Right hindlimb (tissue), 1 donor: ENCODE measurements at places on chromosomes 13 and 19.

- DNase-seq = no peak
Measured at GRCh38 chr19:29596885-29597525, 9.1 kb upstream of the POP4 start.

- no peak for DNase-seq
Measured at GRCh38 chr19:40143612-40144011, 47.6 kb upstream of the MAP3K10 start.

DNA sequence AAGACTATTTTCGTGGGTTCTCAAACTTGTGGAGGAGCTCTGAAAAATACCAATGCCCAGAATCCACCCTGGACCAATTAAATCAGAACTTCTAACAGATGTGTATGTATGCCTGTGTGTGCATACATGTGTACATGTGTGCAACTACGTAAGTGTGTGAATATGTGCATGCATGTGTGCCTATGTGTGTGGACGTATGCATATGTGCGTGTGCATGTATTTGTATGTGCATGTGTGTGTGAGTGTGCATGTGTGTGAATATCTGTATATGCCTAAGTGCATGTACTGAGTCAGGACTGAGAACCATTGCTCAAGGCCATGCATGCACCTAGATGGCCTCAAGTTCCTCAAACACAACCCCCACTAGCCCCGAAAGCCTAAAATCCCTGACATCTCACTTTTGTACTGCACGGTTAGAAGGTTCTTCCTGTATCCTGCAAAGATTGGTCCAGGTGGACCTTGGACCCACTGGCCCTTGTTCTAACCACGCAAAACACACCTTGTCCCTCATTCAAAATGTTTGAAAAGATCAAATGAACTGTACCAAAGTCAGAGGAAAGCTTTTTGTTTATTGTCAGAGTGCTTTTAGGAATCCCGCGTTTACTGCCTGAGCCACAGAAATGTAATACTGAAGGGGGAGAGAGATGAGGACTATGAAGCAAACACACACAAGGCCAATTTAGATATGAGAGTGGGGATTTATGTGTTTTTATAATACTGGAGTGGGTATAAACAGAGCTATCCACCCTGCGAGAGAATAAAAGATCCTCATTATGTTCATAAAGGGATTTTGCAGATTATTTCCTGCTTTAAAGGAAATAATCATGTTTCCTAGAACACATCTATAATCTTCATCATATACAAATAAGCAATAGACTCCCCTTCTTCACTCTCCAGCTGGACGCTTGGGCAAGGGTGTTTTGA is 39.1 kb downstream of the LATS2 start:
- no peak for DNase-seq

GRCh38 chr13:33328701-33329100 is 43.1 kb upstream of the STARD13 start:
- DNase-seq = no peak

GRCh38 chr13:48710160-48710559 is 56.4 kb downstream of the CYSLTR2 start:
- no peak for DNase-seq

DNA sequence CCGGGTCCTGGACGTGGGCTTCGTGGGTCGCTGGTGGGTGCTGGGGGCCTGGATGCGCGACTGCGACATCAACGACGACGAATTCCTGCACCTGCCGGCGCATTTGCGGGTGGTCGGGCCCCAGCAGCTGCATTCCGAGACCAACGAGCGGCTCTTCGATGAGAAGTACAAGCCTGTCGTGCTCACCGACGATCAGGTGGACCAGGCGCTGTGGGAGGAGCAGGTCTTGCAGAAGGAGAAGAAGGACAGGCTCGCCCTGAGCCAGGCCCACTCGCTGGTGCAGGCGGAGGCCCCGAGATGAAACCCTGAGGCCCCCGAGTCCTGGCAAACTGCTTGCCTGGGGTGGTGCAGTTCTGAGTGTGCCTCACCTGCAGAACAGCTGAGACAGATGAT is 787 bp downstream of the TIMM29 start:
- no peak for DNase-seq

DNA sequence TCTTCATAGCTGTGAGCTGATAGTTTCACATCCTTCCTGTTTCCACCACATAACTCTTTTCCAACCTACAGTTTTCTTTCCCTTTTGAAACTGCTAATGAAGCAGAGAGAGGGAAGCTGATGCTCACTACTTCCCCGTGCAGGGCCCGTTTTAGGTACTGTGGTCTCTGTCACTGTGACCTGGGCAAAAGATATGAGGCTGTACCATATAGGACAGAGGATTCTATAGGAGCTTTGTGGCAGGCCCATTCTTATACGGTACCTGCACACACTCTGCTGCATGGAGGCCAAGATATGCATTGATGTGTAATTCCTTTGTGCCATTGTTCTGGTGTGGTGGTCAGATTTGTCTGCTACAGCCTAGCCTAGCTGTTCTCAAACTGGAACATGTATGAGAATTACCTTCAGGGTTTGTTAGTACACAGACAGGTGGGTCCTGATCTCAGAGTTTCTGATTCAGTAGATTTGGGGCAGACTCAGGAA is 577.3 kb downstream of the LMO7 start:
- DNase-seq = no peak

DNA sequence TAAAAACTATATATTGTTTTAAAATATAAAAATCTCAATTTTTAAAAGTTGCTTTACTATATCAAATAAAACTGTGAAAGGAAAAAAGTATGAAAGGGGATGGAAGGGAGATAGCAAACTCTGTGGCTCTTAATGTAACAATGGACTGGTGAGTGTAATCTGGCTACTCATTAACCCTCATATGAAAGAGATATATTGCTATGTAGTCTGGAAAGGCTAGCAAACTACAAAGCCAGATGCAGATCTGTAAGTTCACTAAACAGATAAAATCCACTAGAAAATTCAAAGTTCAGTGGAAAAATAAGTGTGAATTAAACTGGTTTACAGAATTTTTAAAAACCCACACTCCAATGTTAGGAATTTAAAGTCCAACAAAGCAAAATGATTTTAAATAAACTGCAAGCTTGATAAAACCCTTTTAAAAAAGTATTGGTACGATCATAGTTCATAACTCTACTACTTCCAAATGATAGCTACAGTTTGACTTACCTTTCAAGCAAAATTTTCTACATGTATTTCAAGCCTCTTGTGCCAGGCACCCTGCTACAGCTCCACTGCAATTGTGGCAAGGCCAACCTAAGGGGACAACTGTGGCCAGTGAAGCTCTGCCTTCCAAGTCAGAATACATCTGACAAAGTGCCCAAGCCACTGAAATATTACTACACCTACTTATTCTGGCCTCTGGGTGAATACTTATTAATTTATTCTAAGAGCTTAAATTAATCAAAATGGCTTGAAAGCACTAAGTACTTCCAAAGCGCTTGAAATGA is 647 bp upstream of the ELF1 start:
- DNase-seq = no peak

DNA sequence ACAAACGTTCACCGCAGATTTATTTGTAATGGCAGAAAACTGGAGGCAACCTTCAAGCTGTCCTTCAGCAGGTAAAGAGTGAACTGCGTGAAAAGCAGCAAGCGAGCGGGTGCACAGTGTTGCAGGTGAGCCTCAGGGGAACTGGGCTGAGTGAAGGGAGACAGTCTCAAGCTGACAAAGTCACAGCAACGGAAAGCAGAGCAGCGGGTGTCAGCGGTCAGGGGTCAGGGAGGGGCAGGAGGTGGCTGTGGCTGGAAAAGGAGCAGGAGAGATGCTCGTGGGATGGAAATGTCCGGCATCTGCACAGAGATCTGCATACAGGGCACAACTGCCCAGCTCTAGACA is 8.5 kb upstream of the RASA3 start:
- DNase-seq = no peak

DNA sequence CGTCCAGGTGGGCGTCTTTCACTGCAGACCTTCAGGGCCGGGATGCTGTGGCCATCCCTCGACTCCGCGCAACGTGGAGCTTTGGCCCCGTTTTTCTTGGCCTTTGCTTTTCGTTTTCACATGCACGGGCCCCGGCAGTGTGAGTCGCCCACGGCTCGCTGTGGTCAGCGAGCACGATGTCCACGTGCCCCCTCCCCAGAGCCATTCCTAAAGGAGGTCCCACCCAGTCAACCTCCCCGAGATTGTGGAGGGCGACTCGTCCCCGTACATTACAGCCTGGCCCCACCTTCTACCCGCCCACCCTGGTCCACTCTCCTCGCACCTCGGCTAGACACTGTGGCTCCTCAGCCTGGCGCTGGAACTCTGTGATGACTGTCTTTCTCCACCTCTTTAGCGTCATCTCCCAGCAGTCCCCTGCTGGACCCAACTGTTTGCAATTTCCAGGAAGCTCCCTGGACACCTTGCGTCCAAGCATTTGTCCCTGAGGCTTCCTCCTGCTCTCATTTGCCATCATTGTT is 405 bp downstream of the ZNF446 start:
- no peak for DNase-seq

DNA sequence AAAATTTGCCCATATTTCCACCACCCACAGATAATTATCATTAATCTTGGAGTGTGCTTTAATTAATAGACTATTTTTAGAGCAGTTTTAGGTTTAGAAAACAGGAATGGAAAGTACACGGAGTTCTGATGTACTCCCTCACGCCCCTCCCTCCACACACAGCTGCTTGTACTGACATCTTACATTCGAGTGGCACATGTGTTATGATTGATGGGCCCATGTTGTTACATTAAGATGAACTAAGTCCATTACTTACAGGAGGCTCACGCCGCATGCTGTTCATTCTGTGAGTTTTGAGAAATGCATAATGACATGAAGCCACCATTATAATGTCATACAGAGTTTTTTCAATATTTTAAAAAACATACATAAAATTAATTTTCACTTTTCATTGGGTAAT is 1.2 kb upstream of the SPATA13 start:
- DNase-seq = no peak

GRCh38 chr13:23411220-23411619 is 22.3 kb downstream of the SACS start:
- DNase-seq = no peak

- no peak for DNase-seq
Measured at GRCh38 chr13:97395447-97396136, 38.4 kb upstream of the RAP2A start.

- DNase-seq = no peak
Measured at GRCh38 chr13:80082396-80083080, 258.4 kb downstream of the SPRY2 start.

DNA sequence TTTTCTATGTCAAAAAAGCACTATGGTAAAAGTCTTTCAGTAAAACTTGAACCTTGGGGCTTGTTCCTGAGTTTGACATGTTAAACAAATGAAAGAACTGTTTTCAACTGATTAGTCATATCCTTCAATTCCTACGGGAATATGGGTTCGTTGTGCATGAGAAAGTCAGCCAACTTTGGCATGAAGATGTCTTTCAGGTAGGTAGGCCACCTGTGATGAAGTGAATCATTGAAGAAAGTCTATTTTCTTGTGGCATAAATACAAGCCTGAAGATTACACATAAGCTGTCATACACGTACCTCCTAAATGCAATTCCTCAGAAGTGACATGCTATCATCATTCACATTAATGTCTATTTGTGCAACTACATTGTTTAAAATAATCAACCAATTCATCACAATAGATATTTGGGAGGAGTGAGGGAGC is 513.0 kb downstream of the IRS2 start:
- no peak for DNase-seq
